ENCODE measurements at places on chromosomes 16 and 17. TPM values are rescaled to one million over a fixed set of nuclear protein-coding genes. Genes with fewer than 3 reads are reported as not detected.

DNA sequence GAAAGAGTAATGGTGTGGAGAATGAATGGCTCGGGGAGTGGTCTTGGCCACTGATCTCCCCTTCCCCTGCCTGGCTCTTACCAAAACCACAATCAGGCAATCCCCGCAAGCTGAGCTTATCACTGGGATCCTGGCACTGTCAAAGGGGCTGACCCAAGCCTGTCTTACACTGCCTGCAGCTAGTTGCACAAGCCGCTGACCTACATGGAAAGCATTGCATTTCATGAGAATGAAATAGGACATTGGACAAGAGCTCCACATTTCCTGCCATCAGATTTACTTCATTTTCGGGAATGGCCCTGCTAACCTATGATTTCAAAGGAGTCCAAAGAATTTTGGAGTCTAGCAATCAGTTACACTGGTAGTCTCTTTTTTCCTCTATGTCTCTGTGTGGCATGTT lies 146.4 kb downstream of the PCTP start:
- no peaks in the 10 kb centered on the region for H3K4me1 ChIP-seq
- no peaks in the 10 kb centered on the region for H3K27me3 ChIP-seq
- no peak overlapping the region for H3K4me3 ChIP-seq
- no peak overlapping the region for H3K27ac ChIP-seq
- no peak for DNase-seq

DNA sequence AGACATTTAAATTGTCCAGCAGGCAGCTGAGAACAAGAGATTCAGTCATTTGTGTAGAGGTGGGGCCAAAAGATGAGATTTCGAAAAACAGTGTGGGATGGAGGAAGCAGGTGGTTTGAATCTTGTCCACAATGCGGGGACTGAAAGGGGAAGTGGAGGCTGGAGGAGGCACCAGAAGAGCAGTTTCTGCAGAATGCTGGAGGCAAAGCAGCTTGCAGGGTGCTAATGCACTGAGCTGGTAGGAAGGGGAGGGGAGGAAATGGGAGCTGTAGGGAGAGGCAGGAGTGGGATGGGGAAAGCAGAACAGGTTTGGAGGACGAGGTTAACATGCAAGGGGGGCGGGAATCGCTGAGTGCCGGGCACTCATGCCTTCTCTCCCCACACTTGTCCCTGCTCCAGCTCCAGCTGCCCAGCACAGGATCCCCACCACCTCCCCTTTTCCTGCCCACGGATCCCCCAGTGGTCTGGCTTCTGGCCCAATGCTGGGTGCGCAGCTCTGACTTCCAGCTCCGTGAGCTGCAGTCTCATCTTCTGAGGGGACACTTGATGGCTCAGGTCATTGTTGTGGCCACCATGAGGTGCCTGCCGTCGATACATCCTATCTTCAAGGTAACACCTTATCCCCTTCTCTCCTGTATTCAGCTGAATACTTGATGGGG lies 9.4 kb downstream of the C17orf100 start:
- no peaks in the 10 kb centered on the region for H3K36me3 ChIP-seq
- no peak overlapping the region for H3K4me3 ChIP-seq
- no peak for DNase-seq
- no peak overlapping the region for H3K27ac ChIP-seq

DNA sequence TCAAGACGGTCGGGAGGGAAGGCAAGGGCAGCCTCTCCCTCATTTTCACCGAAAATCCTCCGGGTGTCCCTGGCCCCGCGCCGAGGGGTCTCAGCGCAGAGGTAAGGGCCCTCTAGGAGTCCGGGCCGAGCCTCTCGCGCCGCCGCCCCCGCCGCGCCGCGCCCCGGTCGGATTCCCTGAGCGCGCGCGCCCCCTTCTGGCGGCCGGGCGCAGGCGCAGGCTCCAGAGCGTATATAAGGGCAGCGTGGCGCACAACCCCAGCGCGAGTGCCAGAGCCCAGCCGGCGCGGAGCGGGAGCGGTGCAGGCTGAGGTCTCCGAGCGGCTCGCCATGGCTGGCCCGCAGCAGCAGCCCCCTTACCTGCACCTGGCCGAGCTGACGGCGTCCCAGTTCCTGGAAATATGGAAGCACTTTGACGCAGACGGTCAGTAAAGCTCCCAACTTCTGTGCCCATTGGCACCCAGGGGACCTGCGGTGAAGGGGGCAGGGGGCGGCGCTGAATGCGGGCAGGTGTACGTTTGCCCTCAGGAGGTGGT lies at the start of gene CALB2:
CALB2 (plus strand) TSS at position 260 of the 535 bp plus-strand sequence; CDS start at position 330, 70 bp downstream.
- H3K27me3 ChIP-seq = peaks cover 5% of the 10 kb centered on the region
- no peaks in the 10 kb centered on the region for H3K36me3 ChIP-seq
- H3K27ac ChIP-seq = no peak within 1 kb of the TSS

- DNase-seq = no peak
- H3K4me1 ChIP-seq = no peaks in the 10 kb centered on the region
- no peaks in the 10 kb centered on the region for H3K27me3 ChIP-seq
- no peak overlapping the region for H3K27ac ChIP-seq
These were observed 16.8 kb upstream of the ENGASE start for GRCh38 chr17:79057737-79058385.

DNA sequence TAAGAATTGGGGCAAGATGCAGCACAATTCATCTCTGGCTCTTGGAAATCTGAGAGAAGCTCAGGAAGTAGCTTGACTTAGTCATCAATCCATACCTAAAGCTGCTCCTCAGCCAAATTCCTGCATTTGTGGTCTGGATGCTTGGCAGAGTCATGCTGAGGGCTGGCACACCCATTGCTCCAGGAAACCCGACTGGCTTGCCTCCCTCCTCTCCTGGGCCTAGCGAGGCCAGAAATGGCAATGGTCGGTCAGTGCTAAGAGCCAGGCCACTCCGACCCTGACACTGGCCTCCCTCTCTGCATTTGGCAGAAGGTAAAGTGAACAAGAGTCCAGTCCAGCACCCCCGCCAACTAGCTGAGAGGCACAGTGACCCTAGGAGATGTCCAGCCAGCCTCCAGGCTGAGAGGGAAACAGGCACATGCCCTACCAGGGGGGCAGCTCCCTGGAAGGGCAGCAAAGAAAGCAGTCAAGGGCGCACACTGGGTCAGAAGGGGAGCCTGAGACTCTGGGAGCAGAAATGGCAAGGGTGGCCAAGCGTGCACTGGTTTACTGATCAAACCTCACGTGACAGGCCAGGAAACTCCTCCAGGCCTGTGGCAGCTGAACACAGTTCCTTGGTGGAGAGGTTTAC lies 10.0 kb downstream of the POLDIP2 start:
- peaks cover 44% of the 10 kb centered on the region for H3K36me3 ChIP-seq
- H3K4me3 ChIP-seq = no peak overlapping the region
- peaks cover 17% of the 10 kb centered on the region for H3K4me1 ChIP-seq
- no peaks in the 10 kb centered on the region for H3K27me3 ChIP-seq
- H3K27ac ChIP-seq = peak overlapping the region; percentile 72

- no peaks in the 10 kb centered on the region for H3K4me1 ChIP-seq
- no peak overlapping the region for H3K4me3 ChIP-seq
- DNase-seq = peak; percentile 18
- H3K36me3 ChIP-seq = no peaks in the 10 kb centered on the region
- H3K27ac ChIP-seq = no peak overlapping the region
These were observed 27.1 kb downstream of the TBC1D3B start for GRCh38 chr17:36149296-36149820.

GRCh38 chr17:42438600-42439567 lies 15.8 kb upstream of the CAVIN1 start:
- H3K36me3 ChIP-seq = no peaks in the 10 kb centered on the region
- no peak overlapping the region for H3K27ac ChIP-seq
- H3K4me3 ChIP-seq = no peak overlapping the region
- peaks cover 4% of the 10 kb centered on the region for H3K4me1 ChIP-seq
- no peaks in the 10 kb centered on the region for H3K27me3 ChIP-seq

DNA sequence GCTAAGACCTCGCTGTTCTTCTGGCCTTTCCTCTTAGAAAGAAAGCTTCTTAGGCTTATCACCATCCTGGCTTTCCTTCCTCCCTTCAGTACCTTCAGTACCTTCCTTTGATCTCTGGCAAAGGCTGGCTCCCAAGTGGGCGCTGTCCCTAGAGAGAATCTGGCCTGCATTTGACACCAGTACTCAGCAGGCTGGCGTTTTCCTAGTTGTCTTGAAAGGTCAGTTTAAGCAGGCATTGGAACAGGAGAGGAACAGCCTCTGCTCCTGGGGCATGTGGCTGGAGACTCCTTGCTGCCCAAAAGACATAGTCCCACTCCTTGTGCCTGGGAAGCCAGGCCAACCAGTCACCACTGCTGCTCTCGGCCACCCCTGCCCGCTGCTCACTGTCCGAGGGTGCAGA lies 34.1 kb downstream of the TMEM238L start:
- no peak overlapping the region for H3K27ac ChIP-seq
- H3K36me3 ChIP-seq = no peaks in the 10 kb centered on the region
- H3K4me1 ChIP-seq = no peaks in the 10 kb centered on the region
- no peak for DNase-seq

GRCh38 chr17:45826919-45827588 lies 17.6 kb upstream of the SPPL2C start:
- H3K27ac ChIP-seq = no peak overlapping the region
- DNase-seq = no peak
- no peaks in the 10 kb centered on the region for H3K4me1 ChIP-seq
- H3K4me3 ChIP-seq = no peak overlapping the region

DNA sequence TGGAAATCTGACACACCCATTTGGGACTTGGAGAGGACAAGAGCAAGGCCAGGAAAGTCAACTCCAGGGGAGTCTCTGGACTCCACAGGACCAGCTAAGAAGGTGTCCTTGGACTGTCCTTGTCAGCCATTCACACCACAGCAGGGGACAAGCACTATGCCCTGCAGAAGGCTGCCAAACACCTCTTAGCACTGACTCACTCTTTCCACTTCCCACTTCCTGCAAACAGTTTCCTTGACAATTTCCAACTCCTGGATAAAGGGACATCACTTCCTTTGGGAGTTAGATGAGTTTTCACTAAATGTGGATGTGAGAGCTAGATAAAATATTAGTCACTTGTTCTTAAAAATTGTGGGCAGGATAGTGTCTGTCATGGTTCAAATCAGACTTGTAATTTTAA lies 37.8 kb upstream of the BCAR1 start:
- H3K27ac ChIP-seq = no peak overlapping the region
- DNase-seq = peak; percentile 24
- H3K36me3 ChIP-seq = peaks cover 1% of the 10 kb centered on the region
- H3K4me1 ChIP-seq = no peaks in the 10 kb centered on the region
- no peak overlapping the region for H3K4me3 ChIP-seq

DNA sequence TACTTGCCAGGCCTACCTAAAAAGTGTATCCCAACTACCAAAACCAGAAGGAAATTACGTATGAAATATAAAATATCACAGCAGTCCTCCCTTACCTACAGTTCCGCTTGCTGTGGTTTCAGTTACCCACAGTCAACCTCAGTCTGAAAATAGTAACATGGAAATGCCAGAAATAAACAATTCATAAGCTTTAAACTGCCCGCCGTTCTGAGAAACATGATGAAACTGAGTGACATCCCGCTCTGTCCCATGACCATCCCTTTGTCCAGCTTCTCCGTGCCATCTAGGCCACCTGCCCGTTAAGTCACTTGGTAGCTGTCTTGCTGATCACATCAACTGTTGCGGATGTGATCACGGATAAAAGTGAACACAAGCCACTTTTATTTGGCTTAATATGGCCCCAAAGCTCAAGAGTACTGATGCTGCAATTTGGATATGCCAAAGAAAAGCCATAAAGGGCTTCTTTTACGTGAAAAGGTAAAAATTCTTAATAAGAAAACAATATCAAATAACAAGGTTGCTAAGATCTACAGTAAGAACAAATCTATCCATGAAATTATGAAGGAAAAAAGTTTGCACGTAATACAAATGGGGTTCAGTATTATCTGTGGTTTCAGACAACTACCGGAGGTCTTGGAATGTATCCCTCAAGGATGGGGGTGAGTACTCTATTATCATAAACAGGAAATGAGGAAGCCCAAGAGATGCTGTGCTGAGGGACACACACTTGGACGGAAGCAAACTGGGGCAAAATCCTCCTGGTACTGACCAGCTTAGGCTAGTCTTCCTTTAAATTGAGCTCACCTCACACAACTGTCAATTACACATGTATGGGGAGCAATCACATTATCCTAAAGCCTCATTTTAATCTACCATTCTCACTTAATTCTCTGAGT lies 8.2 kb downstream of the USP22 start:
- H3K4me1 ChIP-seq = peaks cover 24% of the 10 kb centered on the region
- H3K36me3 ChIP-seq = peaks cover 3% of the 10 kb centered on the region
- peak; percentile 38 for DNase-seq

The ODAD4 gene
- 1.3 TPM for total RNA-seq

The SPATA32 gene
- not detected for total RNA-seq

The GPR139 gene
- not detected for total RNA-seq

The SULT1A1 gene
- total RNA-seq = 3.6 TPM

The CACNG5 gene
- not detected for total RNA-seq

The SGSH gene
- 12.1 TPM for total RNA-seq

The TBC1D3H gene
- total RNA-seq = not detected

Data from fibroblast of lung (primary cell).